ENCODE measurements at places on chromosomes 16 and 17.

DNA sequence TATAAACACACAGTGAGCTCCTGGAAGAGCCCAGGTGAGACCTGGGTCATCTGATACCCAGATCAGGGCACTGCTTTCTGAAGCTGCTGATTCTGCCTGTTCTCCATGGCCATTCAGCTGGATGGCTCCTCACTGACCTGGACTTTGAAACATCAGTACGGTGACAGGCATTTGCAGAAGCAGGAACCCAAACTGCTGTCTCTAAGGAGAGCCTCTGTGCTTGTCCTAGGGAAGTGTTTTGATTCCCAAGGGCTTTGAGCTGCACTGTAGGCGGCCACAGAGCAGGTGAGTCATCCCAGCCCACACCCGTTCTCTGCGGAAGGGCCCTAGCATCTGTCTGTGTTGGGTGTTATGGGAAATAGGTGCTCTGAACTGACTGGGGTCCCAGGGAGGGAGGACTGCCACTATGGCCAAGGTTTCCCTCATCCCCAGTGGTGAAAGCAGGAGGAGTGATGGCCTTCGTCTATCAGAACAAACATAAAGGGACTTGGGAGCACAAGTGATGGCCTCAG lies 60.7 kb upstream of the ADCY9 start:
- no peak for DNase-seq

- no peak for DNase-seq
Observed at GRCh38 chr16:82183004-82183397, 13.0 kb upstream of the MPHOSPH6 start.

GRCh38 chr17:73340093-73340596 lies 28.3 kb upstream of the CDC42EP4 start:
- DNase-seq, result no peak

GRCh38 chr16:50308237-50308965 lies 42.0 kb downstream of the ADCY7 start:
- DNase-seq, result peak; percentile 35

- DNase-seq, result peak; percentile 70
Observed at GRCh38 chr17:42248351-42249179, 27.6 kb downstream of the STAT5B start.

DNA sequence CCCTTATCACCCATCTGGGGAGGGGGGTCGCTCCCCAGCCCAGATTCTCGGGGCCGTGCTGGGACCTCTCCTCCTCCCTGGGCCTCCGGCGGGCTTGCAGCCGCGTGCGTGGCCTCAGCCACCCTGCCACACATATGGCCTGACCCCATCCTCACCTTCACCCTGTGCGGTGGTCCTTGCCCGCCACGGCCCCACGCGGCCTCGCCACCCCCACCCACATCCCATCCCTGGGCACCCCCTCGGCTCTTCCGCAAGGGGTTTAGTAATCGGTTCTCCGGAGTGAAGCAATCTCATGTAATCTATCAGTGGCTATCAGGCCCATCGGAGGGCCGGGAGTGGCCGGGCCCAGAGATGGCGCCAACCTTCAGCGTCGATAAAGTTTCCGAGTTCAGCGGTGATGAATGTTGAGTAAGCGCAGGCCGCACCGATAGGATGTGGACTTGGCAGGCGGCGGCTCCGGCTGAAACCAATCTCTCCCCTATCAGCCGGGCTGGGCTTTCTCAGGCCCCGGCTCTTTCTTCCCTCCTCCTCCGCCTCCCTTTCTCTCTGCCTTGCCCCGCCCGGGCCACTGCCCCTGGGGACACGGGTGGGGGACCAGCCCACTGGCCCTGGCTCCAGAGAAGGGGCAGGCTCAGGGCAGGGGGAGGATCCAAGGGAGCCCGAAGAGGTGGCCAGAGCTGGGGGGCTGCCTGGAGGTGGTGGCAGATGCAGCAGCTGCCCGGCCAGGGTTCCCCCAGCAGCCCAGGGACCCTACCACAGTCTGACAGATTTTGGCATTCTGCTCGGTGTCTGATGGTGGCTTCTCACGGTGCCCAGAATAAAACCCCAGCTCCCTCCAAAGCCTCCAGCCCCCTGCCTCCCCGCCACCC lies 20.8 kb downstream of the ZFPM1 start:
- DNase-seq, result no peak

Data from right forelimb (tissue), 1 donor.